ENCODE measurements at places on chromosomes 7 and 10.
A peak's percentile ranks its signal among the peaks of the same experiment; 100 is the strongest.

DNA sequence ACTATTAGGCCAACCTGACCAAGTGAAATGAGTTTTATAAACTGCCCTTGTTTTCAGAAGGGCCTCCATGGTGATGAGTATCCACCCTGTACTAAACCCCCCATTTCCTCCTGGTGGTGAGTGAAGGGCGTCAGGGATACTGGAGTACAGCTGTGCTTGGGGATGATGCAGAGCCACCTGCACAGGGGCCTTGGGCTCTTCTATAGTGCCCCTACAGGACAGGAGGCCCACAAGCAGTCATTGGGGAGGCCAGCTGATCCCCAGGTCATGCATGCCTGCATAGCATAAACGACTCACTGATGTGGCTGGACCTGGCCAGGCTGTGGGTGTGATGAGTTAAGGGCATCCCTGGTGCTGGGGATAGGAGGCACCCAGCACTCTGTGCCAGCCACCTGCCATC is 114.1 kb upstream of the CELF2 start:
- no peak overlapping the region for H3K4me3 ChIP-seq
- no peaks in the 10 kb centered on the region for H3K36me3 ChIP-seq
- H3K27ac ChIP-seq, result no peak overlapping the region

DNA sequence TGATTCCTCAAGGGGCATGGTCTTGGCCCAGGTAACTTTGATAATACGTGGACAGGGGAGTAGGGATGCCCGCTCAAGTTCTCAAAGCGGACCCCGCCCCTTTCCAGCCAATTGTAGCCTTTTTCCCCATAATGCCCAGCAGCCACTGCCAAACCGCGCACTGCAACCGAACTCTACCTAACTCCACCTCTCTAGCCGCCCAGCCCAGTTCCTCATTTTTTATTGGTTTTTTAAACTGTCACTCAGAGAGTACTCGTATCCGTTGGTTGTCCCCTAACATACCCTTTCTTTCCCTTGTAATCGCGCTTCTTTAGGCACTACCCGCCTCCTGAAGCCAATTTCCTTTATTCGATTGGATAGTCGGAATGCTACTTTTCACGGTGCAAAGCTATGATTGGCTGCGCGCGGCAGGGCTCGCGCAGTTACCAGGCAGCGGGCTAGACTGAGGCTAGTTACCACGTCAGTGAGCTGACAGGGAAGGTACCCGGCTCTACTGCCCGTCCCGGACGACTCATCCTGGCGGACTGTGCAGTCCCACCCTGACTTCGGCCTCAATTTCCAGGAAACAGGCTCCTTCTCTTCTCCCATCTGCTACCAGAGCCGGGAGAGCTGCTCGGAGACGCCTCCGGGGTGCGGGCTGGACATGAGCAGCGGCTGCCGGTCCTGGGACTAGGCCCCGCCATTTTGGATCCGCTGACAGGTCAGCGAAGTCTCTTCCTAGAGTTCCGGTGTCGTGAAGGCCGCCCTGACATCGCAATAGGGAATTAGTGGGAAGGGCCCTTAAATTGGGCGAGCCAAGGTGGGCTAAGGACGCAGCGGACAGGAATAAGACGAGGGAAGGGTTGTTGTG is at the start of gene GBF1:
GBF1 (plus strand) TSS at position 451 of the 850 bp plus-strand sequence. CDS start 13,407 bp downstream, outside the sequence.
- no peaks in the 10 kb centered on the region for H3K27me3 ChIP-seq
- DNase-seq, result peak; percentile 89
- H3K27ac ChIP-seq, result peak within 1 kb of the TSS; percentile 84
- H3K36me3 ChIP-seq, result no peaks in the 10 kb centered on the region

DNA sequence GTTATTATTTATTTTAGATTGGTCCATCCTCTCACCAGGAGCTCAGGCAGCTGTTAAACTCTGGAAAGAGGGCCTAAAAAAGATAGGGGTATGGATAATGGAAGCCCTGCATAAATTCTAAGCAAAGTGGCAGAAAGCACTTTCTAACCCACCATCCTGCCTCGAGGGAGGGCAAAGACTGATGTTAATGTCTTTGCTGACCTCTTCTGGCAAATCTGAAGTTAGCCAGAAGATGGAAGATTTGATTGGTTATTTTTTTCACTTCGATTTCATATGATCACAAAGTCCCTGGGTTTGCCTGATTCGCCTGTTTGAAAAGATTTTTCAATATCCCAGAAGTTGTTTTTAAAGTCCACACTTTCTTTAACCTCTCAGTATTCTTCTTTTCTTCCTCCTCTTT is 24.8 kb downstream of the OR9A2 start:
- H3K4me3 ChIP-seq, result no peak overlapping the region
- no peak for DNase-seq
- H3K36me3 ChIP-seq, result no peaks in the 10 kb centered on the region
- no peaks in the 10 kb centered on the region for H3K4me1 ChIP-seq

DNA sequence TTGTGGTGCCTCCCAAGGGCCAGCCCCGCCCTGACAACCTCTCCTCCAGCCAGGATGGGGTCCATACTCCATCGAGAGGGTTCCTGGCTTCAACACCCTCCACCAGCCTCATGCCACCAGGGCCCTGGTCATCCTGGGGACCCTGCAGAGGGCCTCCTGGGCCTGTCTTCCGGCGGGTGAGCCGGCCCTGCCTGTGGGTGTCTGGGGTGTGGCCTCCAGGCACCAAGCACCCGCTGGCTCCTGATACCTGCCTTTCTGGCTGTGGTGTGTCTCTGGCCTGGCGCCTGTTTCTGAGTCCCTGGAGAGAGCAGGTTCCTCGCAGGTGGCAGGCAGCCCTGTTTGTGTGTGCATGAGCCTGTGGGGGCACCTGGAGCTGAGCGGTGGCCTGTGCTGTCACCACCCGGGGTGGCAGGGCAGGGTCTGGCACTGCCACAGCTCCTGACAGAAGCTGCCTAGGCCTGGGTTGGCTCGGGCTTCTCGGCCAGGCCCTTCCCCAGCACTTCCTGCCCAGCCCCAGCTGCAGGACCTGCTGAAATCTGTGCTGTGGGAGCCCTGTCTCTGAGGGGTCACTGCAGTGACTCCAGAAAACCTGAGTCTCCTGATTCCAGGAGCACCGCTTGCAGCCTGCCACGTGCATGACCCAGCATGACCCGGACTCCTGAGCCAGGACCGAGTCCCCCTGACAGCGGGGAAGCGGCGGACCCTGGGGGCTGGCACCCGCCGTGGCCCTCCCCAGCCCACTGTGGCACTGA is 18.4 kb downstream of the ADAM8 start:
- H3K4me3 ChIP-seq, result no peak overlapping the region
- H3K27ac ChIP-seq, result no peak overlapping the region
- peaks cover 8% of the 10 kb centered on the region for H3K4me1 ChIP-seq
- no peaks in the 10 kb centered on the region for H3K27me3 ChIP-seq
- H3K36me3 ChIP-seq, result no peaks in the 10 kb centered on the region
- no peak for DNase-seq

DNA sequence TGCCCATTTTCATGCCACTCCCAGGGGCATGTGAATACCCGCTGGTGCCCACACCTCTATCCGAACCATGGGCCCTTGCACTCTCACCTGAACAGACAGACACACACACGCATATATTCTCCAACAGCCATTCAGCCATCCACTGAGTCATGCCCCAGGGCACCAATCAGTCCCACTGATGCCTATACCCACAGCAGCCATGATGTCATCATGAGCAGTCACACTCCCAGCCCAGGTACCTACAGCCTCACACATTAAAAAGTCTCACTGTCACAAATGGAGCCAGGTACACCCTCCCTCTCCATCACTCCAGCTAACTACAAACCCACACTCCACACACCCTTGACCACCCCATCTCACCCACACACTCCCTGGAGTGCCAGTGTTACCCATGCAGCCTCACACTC is 12.2 kb downstream of the VSIR start:
- no peaks in the 10 kb centered on the region for H3K27me3 ChIP-seq
- no peak for DNase-seq
- no peak overlapping the region for H3K4me3 ChIP-seq
- H3K4me1 ChIP-seq, result peaks cover under 1% of the 10 kb centered on the region

DNA sequence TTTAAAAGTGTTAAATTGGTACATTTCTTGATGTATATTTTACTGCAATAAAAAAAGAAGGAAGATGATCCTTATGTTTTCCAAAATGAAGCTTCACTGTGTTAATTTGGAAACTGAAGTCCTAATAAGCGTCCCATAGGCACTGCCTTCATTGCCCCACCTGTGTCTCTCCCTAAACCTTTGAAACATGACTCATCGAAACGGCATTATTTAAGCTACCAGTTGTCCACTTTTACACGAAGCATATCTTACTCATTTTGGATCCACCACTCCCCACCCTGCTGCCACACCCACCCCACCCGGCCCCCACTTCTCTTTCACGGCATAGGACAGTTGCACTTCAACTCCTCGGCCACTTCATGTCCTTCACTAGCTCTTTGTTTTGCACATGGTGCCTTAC is 85.5 kb downstream of the KIAA1549 start:
- no peaks in the 10 kb centered on the region for H3K27me3 ChIP-seq
- H3K4me3 ChIP-seq, result no peak overlapping the region
- no peak overlapping the region for H3K27ac ChIP-seq
- H3K36me3 ChIP-seq, result no peaks in the 10 kb centered on the region

GRCh38 chr10:3756360-3756740 is 28.7 kb downstream of the KLF6 start:
- H3K4me1 ChIP-seq, result no peaks in the 10 kb centered on the region
- no peaks in the 10 kb centered on the region for H3K27me3 ChIP-seq
- no peak for DNase-seq
- H3K27ac ChIP-seq, result no peak overlapping the region
- H3K36me3 ChIP-seq, result no peaks in the 10 kb centered on the region
- H3K4me3 ChIP-seq, result no peak overlapping the region

GRCh38 chr7:82247814-82248433 is 195.7 kb downstream of the CACNA2D1 start:
- no peaks in the 10 kb centered on the region for H3K27me3 ChIP-seq
- H3K36me3 ChIP-seq, result no peaks in the 10 kb centered on the region
- DNase-seq, result no peak

- no peaks in the 10 kb centered on the region for H3K4me1 ChIP-seq
- no peak overlapping the region for H3K4me3 ChIP-seq
- H3K27ac ChIP-seq, result no peak overlapping the region
- no peaks in the 10 kb centered on the region for H3K27me3 ChIP-seq
- DNase-seq, result no peak
Observed at GRCh38 chr7:44735403-44736165, 13.1 kb upstream of the ZMIZ2 start.

DNA sequence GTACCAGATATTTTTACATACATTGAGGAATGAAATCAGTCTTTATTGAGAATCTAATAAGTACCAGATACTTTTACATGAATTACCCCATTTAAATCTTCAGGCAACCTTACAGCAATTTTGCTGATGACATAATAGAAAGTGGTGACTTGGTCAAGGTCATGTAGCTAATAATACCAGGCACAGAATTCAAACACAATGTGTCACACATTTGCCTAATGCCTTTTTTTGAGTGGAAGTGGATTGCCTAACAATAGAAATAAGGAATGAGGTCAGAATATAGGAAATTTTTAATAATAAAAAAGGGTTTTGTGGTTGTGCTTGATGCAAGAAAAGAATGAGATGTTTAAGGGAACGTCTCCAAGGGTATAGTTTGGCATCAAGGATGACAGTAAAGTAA is 466.6 kb upstream of the IGFBP3 start:
- H3K27ac ChIP-seq, result no peak overlapping the region
- no peaks in the 10 kb centered on the region for H3K36me3 ChIP-seq
- no peaks in the 10 kb centered on the region for H3K4me1 ChIP-seq
- H3K27me3 ChIP-seq, result no peaks in the 10 kb centered on the region
- H3K4me3 ChIP-seq, result no peak overlapping the region

DNA sequence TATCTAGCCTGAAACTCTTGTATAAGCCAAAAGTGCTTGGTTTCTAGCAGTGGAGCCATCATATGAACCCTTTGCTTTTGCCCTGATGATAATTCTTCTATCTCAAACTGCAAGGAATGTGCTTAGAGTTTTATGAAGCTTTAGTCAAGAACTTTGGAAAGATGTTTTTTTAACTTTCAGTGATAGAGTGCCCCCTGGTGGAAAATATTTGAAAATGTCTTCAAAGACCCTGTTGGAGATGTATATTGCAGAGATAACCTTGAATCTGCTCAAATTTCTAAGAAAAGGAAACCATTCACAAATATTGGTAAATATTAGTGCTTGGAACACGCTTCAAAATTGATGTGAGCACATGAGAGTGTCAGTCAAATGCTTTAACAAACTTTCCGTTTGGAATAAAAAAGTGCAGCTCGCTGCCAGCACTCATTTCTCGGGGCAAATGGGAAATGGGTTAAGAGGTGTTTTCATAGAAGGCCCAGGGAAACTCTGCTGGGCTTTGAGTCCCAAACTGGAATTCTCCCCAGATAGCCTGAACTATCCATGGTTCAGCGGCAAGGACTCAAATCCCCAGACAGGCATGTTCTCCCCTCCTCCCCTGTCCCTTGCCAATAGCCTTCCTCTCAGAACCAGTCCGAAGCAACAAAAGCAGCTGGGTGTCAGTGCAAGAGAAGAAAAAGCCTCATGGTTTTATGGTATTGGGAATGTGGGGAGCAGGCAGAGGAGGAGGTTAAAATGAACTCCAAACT is 129.3 kb downstream of the MYOF start:
- H3K4me1 ChIP-seq, result no peaks in the 10 kb centered on the region
- no peak for DNase-seq
- H3K36me3 ChIP-seq, result no peaks in the 10 kb centered on the region
- H3K27me3 ChIP-seq, result no peaks in the 10 kb centered on the region
- H3K27ac ChIP-seq, result no peak overlapping the region

GRCh38 chr7:29272057-29272456 is 77.5 kb downstream of the CHN2 start:
- H3K4me3 ChIP-seq, result no peak overlapping the region
- H3K27ac ChIP-seq, result no peak overlapping the region
- H3K36me3 ChIP-seq, result no peaks in the 10 kb centered on the region
- no peak for DNase-seq
- H3K4me1 ChIP-seq, result no peaks in the 10 kb centered on the region

DNA sequence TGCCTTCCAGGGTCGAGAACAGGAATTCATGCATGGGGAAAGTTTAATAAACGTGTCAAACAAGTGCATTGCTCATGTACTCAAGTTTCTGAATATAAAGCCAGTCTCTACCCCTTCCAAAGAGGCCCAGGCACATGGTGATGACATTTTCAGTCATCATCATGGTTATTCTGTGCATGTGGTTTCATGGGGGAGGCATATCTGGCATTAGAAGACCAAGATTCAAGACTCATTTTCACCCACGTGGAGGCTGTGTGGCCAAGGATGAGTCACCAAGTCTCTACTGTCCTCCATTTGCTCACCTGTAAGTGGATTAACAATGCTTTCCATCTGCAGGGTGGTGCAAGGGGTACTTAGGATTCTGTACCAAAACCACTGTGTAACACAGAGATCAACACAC is 34.0 kb upstream of the CNPY1 start:
- H3K4me1 ChIP-seq, result no peaks in the 10 kb centered on the region
- no peak overlapping the region for H3K27ac ChIP-seq
- H3K27me3 ChIP-seq, result no peaks in the 10 kb centered on the region
- no peaks in the 10 kb centered on the region for H3K36me3 ChIP-seq
- DNase-seq, result no peak
- H3K4me3 ChIP-seq, result no peak overlapping the region

- no peak overlapping the region for H3K27ac ChIP-seq
- DNase-seq, result no peak
- no peak overlapping the region for H3K4me3 ChIP-seq
- H3K36me3 ChIP-seq, result no peaks in the 10 kb centered on the region
- H3K4me1 ChIP-seq, result no peaks in the 10 kb centered on the region
Observed at GRCh38 chr10:84078771-84079170, 60.5 kb upstream of the GHITM start.

GRCh38 chr7:115914951-115915350 is 115.6 kb downstream of the TFEC start:
- no peak for DNase-seq
- no peaks in the 10 kb centered on the region for H3K4me1 ChIP-seq
- no peaks in the 10 kb centered on the region for H3K36me3 ChIP-seq
- no peak overlapping the region for H3K4me3 ChIP-seq
- H3K27ac ChIP-seq, result no peak overlapping the region
- no peaks in the 10 kb centered on the region for H3K27me3 ChIP-seq
